ENCODE measurements at places on chromosomes 13 and 19.

DNA sequence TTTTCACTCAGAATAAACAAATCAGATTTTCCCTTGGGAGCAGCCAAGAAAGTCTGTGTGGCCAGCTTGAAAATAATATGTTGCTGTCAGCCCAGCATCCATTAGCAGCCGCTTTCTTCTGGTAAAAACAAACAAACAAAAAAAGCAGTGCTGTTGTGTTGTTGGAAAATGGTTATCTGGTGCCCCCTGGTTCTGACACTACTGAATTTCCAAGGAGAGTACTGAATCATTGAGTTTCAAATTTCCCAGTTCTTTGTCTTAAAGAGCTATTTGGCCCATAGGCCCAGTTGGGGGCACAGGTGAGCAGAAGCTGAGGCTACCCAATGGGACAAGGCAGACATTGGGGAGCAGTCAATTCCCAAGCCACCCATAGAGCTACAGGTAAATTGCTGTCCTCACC lies 995.9 kb downstream of the UQCRFS1 start:
- DNase-seq: no peak

GRCh38 chr13:97028441-97029299 lies 34.4 kb upstream of the OXGR1 start:
- peak; percentile 11 for DNase-seq

DNA sequence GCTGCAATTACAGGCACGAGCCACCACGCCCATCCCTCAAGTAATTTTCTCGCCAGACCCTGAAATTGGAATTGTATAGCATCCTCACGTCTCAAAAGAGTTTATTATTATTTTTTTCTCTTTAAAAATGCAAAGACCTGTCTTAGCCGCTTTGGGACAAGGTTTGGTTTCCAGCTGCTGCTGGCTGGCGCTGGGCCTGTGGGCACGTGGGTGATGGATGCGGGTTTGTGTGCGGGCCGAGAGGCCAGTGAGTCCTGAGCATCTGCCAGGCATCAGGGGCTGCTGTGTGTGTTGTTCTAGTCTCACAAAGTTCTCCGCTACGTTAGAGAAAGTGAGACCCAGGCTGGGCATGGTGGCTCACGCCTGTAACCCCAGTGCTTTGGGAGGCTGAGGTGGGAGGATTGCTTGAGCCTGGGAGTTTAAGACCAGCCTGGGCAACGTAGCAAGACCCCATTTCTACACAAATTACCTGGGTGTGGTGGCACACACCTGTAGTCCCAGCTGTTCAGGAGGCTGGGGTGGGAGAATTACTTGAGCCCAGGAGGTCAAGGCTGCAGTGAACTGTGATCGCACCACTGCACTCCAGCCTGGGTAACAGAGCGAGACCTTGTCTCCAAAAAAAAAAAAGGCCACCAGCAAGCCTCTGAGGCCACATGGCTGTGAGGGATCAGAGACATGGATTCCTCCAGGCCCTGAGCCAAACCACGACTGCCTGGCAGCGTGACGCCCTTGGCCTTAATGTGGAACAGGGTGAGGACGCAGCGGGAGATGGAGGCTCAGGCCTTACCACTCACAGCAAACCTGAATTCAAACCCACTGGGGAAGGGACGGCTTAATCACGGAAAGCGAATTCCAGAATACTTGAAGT lies 4.7 kb upstream of the TMPRSS9 start:
- no peak for DNase-seq

- DNase-seq: no peak
Measured at GRCh38 chr13:71605744-71606143, 261.3 kb downstream of the DACH1 start.

DNA sequence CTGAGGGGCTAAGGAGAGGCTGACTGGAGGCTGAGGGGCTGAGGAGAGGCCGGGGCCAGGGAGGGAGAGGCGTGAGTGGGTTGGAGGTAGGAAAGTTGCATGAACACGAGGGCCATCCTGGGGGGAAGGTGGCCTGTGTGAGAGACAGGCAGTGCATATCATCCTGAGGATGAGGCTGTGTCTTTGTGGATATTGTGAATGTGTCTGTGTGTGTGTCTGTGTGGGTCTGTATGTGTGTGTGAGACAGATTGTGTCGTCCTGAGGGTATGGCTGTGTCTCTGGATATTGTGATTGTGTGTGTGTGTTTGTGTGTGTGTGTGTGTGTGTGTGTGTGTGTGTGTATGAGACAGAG lies 422 bp downstream of the ZNF71 start:
- DNase-seq: no peak

- DNase-seq: no peak
Measured at GRCh38 chr13:81874253-81874652, 1533.3 kb upstream of the SPRY2 start.

- no peak for DNase-seq
Measured at GRCh38 chr13:43122791-43123190, 99.4 kb downstream of the DNAJC15 start.

- DNase-seq: no peak
Measured at GRCh38 chr13:98915981-98916380, 61.9 kb downstream of the DOCK9 start.

DNA sequence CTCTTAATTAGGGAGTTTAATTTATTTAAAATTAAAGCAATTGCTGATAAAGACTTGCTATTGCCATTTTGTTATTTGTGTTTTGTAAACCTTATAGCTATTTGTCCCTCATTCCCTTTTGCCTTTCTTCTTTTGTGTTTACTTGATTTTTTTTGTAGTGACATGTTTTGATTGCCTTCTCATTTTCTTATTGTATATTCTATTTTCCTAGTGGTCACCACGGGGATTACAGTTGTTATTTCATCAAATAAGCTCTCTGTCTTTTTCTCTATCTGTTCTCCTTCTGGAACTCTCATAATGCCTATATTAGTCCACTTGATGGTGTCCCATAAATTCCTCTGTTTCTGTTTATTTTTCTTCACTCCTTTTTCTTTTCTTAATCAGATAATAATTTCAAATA lies 64.4 kb upstream of the FRY start:
- DNase-seq: no peak

GRCh38 chr13:77299587-77299986 lies 27.3 kb downstream of the MYCBP2 start:
- no peak for DNase-seq

GRCh38 chr19:31318790-31319425 lies 30.3 kb downstream of the TSHZ3 start:
- no peak for DNase-seq

GRCh38 chr13:45541806-45542205 lies 73.7 kb downstream of the ERICH6B start:
- no peak for DNase-seq

GRCh38 chr13:25988661-25989060 lies 63.2 kb downstream of the SHISA2 start:
- no peak for DNase-seq

DNA sequence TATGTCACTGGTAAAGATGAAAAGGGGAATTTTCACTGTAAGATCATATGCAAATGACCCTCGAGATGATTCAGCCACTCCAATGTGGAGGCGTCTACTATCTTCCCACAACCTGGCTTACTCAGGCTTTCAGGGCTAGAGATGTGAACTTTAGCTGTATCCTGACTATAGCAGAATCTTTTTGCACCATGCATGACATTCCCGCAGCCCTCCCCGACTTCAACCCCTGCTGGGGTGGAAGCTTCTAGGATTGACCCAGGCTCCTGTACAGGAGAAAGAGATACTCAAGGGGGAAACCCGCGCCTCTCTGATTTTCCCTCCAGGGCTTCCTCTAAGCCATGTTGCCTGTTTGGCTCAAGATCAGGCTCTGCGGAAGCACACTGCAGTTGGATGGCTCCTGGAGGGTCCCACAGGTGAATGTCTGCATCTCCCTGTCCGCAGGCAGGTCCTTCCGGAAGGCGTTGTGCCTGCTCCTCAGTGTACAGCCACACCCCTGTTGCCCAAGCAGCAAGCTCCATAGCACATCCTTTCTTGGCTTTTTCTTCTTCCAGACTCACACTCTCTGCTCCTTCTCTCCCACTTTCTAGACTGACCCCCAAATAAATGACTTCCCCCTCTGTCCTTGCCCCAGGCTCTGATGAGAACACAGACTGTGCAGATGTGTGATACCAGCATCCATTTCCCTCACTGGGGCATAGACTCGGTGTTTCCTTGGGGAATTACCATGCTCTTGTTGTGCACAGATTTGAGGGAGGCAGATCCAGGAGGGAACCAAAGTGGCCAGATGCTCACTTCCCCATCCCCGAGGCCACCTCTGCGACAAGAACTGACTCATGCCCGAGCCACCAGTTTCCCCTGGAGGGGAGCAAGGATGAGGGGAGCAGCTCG lies 29.1 kb upstream of the POP4 start:
- no peak for DNase-seq

DNA sequence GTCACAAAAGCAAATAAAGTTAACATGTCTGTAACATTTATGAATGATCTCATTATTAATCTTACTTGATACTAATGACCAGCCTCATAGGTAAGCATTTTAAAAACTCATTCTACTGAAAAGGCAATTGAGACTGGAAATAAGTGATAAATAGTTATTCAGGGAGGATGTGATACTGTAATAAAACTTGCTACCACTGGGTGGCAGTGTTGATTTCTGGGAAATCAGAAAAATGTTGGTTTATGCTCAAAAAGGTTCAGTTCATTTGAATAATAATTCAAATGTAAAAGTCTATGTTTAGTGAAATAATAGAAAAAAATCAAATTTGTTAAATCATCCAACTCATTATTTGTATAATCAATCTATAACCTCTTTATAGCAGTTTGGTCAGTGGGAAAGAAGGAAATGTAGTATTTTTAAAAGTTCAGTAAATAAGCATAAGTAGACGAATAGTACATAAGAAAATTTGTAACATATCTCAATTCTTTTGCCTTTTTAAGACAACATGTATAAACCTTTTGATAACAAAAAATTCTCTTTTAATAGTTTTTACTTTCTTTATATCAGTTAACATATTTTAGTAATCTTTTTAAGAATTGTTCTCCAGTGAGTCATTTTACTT lies 9.6 kb downstream of the ABHD13 start:
- DNase-seq: no peak

- no peak for DNase-seq
Measured at GRCh38 chr19:38062959-38063761, 156.2 kb downstream of the SIPA1L3 start.

DNA sequence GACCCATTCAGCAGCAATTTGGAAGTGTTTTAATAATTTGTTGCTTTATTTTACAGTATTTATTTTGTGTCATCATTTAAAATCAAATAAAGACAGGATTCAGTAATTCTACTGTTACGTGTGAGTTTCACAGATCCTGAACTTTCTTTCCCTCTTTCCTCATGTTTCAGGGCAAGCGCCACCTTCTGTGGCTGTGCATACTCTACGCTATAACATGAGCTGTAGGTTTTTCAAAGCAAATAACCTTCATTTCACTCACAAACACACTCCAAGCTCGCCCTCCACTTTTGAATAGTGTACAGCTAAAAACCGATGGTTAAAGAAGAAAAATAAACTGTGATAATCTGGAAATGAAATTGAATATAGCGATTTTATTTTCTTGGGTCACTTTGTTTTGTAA lies 753.3 kb downstream of the OLFM4 start:
- DNase-seq: no peak

DNA sequence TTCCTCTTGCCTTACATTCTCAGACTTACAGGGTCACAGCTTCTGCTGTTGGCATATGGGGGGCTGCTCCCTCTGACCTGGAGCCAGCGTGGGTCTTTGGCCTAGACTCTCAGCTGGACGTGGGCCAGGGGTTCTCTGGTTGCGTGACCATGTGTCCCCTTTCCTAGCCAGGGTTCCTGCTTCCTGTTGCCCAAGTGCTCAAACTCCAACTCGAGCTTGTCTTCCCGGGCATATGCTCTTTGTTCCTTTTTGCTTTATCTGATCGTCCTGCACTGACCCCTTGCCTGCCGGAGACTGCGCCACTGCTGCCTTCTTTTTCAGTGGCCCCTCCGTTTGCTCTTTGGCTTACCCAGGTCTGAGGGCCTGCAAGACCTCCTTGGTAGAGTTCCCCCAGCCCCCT lies 25.3 kb upstream of the GPR183 start:
- DNase-seq: no peak

DNA sequence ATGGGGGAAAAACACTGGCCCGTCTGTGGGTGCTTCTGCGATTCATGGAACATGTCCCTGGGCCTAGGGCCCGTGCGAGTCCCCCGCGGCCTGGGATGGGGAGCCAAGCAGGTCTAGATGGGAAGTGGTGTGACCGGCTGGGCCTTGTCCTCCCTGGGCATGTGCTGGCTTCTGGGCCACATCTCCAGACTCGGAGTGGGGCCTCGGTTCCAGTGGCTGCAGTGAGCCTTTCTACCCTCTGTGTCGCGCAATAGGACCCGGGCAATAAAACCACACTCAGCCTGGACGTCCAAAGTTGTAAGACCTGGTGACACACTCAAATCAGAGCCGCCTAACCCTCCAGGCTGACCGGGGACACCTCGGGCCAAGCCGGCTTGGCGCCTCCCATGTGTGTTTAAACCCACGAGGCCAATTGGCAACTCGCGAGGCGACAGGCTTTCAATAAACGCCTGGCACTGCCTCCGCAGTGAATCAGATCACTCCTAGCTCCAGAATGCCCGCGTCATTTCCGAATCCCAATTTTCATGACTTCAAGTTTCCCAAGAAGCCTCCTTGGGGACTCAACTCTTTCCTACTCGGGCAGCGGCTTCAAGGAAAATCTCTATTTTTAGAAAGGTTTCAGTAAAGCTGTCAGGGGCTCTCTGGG lies 57.3 kb downstream of the KLF2 start:
- DNase-seq: peak; percentile 10

DNA sequence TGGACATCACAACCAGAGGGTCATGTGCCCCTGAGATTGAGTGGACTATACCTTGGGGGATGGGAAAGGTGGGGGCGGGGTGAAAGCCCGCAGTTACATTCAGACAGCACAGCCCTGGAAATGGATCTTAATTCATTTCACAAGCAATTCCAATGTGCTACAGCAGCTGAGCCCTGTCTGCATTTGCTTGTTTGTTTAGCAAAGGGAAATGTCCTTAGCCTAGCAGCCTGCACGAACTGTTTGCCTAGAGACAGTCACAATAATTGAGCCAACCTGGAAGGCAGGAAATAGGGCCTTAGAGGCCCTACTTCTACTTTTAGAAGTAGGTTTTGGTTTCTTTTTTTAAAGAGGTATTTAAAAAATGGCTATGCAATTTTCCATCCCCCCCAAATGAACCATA lies 177.3 kb upstream of the KL start:
- no peak for DNase-seq

DNA sequence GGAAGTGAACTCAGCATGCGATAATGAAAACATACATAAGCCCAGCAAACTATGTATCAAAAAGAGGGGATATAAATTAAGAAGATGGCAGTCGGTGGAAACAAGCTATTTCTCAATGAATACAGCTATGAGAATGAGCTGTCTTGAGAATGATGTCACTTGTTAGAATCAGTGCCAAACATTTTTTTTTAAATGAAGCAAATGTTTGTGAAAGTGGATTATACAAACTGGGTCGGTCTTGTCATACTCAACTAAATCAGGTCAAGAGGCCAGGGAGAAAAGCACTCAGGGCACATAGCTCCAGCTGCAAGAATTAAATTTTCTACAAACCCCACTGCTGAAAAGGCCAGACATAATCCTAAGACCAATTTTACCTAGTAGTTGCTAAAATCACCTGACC lies 1048.4 kb downstream of the SLITRK1 start:
- DNase-seq: no peak

DNA sequence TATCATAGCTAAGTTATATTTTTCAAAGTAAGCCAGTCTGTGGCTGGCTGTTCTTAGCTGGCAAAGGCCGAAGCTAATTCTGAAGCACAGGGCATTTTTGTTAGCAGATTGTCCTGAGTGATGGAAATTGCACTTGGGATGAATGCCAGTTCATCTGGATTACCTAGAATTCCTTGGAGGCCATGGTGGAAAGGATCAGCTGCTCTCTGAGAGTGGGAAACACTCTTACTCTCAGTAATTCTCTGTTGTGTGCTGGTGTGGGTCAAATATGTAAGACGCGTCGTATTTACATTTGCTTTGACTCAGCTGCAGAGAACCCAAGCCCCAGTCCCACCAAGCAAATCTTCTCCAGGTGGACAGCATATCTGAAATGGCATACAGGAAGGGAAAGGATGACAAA lies 60.7 kb upstream of the C1QTNF9B start:
- DNase-seq: no peak
